Epithelial cell of prostate (primary cell): ENCODE measurements at places on chromosomes 12 and 14.

- DNase-seq = no peak
Measured at GRCh38 chr12:69274861-69275260, 35.5 kb downstream of the CPSF6 start.

- DNase-seq = peak; percentile 16
Measured at GRCh38 chr12:77685112-77685511, 145.6 kb upstream of the NAV3 start.

DNA sequence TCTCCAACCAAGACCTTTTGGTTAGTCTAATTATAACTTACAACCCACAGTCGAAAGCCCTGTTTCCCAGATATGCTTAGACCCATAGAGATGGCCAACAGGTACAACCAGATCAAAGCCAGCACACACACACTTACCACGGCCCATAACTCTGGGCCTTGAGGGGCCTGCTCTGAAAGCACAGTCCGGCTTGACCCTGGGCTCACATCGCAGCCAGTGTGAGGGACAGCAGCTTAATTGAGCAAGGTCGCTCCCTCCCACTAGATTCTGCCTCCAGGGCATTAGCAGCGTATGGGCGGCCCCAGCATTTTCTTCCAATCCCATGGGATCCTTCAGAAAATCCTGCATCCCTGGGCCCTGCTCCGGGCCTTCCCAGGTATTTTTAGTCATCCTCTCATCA, 157.4 kb upstream of the FKBP4 start:
- no peak for DNase-seq

GRCh38 chr12:67388331-67389138, 119.4 kb downstream of the CAND1 start:
- DNase-seq = no peak

GRCh38 chr12:77630344-77630743, 200.3 kb upstream of the NAV3 start:
- no peak for DNase-seq

DNA sequence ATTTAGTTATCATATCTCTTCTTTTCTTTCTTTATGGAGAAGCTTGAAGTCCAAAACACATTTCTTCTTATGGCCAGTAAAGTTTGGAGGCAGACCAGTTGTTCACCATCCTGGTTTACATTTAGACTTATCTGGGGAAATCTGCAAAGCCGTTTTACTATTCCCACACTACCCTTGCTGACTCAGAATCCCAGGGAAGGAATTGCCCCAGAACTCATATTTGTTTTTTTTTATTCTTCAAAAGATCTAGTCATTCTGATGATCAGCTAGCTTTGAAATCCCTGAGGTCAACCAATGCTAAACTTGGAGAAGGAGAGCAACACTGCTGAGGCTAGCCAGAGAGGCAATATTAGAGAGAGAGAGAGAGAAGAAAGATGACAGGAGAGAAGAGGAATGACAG, 12.3 kb upstream of the LMO3 start:
- DNase-seq = no peak

- no peak for DNase-seq
Measured at GRCh38 chr12:83985084-83985483, 927.5 kb downstream of the SLC6A15 start.

DNA sequence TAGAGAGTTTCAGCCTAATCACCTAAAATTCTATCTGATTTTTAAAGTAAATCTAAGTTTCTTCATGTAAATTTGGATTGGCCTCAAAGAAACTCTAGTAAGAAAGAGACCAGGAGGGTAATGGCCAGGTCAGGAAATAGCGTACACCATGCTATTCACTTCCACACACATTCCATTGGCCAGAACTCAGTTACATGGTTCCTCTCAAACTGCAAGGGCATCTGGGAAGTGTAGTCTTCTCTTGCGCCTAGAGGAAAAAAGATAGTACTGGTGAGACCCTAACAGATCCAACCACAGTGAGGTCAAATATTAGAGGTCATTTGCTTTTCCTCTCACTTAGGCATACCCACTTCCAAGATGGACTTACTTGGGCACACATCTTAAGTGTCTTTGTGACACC, 39.1 kb downstream of the MBIP start:
- no peak for DNase-seq

DNA sequence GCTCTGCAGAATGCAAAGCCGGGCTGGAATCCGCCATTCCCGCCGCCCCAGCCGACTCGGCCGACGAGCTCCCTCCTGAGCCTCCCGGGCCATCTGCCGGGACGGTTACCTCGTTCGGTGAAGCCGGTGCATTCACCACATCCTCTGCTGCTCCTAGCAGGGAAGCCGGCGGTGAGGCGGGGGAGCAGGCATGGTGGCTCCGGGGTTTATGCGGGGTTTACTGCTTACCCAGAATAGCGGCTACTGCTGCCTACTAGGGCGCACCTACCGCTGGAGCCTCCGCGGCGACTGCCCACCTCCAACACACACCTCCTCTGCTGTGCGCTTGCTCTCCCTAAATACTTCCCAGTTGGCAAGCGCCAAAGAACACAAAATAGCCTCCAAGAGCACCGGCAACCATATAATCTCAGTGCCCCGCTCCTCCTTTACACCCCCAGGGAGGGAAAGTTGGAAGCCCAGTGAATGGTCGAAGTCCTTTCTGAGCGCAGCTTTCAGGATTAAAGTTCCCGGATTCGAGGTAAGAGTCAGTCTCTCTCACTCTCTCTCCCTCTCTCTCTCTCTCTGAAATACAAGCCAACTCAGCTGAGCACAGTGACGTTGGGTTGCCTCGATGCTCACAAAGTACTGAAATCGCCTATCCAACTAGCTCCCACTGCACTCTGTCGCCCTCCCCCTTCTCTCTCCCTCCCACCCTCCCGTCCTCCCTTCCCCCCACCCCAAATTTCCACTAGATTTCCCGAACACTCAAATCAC, at the start of gene TBX5:
Gene TBX5 (minus strand): TSS at position 626 of the 753 bp plus-strand sequence. CDS start 2,246 bp downstream, outside the sequence.
- DNase-seq = no peak

DNA sequence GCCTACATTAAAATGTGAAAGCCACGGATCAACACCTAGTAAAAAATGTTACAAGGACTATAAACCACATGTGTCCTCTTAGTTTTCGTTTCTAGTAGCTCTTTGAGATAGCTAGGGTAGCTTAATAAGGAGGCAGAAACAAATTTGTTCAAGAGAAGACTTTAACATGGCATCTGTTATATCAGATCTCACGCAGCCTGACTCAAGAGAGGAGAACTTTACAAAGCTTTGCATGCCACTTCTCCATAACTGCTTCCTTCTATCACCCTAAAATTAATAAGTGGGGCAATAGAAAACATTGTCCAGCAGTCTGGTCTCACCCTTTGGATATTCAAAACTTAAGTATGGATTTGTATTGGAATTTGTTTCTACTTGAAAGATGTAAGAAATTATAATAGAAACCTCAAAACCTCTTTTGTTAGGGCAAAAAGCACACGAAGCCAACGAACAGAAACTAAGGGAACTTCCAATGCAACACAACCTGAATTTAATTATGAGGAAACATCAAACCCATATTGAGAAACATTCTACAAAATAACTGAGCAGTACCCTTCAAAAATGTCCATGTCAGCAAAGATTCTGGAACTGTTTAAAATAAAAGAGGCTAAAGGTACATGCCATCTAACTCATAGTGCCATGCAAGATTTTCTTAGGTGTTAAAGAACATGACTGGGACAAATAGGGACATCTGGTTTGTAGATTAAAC, 194.8 kb downstream of the LRIG3 start:
- DNase-seq = no peak

- DNase-seq = no peak
Measured at GRCh38 chr12:82299319-82300025, 58.7 kb downstream of the CCDC59 start.

GRCh38 chr14:27164139-27164538, 566.3 kb upstream of the NOVA1 start:
- DNase-seq = no peak

GRCh38 chr12:39028382-39028781, 123.0 kb upstream of the CPNE8 start:
- DNase-seq = no peak

DNA sequence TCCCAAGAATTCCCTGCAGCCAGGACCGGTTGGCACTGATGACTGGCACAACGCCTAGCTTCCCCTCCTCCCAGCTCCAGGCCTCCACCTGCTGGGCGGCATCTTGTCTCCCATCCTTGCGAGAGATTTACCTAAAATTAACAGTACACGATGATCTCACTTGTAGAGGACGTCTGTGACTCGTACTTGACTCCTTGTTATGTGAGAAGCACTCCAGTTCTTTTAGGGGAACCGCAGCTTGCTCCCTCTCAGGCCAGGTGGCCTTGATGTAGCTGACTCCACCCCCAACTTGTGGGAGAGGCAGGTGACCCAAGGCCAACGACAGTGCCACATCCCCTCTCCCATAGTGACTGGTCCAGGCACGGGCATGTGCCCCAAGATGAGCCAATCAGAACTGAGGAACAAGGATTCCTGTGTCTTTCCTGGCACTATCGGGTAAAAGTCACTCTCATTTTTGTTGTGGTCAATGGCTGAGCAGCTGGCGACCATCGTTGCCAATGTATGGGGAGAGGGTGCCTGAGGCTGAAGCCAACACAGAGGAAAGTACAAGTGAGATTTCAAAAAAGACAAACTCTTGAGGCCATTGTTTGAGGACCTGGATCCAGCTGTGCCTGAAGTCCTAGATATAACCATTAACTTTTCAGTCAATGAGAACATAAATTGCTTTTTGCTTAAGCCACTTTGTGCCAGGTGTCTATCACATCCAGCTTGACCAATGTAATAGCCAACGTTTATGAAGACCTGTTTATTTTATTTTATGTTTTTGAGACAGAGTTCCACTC, 208.7 kb downstream of the RBM19 start:
- DNase-seq = no peak

- DNase-seq = no peak
Measured at GRCh38 chr12:79441534-79441933, 249.2 kb downstream of the PAWR start.

GRCh38 chr12:109544955-109545531, 28.3 kb downstream of the MMAB start:
- DNase-seq = no peak

- no peak for DNase-seq
Measured at GRCh38 chr14:101008196-101008595, 104.7 kb upstream of the RTL1 start.

DNA sequence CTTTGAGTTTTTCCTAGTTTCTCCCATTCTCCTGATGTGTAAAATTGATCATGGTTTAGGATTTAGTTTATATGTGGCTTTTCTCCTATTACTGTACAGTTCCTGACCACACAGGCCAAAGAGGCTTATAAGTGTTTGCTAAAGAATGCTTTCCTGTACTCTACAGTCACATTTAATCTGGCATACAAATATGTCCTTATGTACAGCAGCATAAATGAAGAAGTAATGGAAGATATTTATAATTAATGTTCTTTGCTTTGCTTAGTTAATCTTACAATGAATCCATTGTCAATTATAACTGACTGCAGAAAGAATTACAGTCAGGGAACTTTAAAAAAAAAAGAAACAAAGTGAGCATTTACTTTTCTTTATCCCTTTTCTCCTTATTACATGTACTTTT, 293.9 kb downstream of the KCNC2 start:
- DNase-seq = no peak

- DNase-seq = no peak
Measured at GRCh38 chr14:97185186-97185585, 388.0 kb downstream of the VRK1 start.

- DNase-seq = no peak
Measured at GRCh38 chr12:124238886-124239285, 56.0 kb upstream of the RFLNA start.

DNA sequence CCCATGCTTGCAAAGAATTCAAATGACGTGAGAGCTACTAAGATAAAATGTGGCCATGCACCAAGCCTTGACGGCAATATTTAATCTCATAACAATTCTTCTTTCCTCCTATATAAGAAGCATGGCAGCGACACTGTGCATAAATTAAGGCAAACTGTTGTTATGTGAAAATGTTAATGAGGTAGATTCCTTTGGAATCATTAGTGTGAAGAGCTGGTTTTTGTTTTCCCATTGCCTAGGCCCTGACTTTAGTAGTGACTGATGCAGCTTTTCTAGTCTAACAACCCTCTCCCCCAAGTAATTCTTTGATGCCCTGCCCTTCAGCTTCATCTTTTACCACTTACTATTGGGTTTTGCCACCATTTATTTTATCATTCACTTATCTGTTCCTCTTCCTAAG, 10.6 kb upstream of the PSEN1 start:
- no peak for DNase-seq

- no peak for DNase-seq
Measured at GRCh38 chr14:95769976-95770375, 56.1 kb upstream of the TCL1A start.

- DNase-seq = no peak
Measured at GRCh38 chr14:78927261-78927660, 757.1 kb downstream of the NRXN3 start.

GRCh38 chr14:79467835-79468234, 743.5 kb downstream of the DIO2 start:
- DNase-seq = no peak

GRCh38 chr12:11795913-11796459, 146.5 kb downstream of the ETV6 start:
- peak; percentile 62 for DNase-seq

GRCh38 chr14:68820999-68821683, 28.3 kb upstream of the ZFP36L1 start:
- DNase-seq = no peak

DNA sequence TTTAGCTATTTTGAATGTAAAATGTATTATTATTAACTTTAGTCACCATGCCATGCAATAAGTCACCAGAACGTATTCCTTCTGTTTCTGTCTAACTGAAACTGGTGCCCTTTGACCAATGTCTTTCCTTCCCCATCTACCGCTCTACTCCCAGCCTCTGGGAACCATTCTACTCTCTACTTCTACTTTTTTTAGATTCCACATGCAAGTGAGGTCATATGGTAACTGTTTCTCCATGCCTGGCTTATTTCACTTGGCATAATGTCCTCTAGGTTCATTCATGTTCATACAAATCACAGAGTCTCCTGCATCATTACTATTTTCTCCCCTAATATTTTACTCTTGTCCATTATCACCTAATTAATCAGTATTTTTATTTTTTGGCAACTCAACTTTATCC, 160.1 kb downstream of the TMX1 start:
- DNase-seq = no peak

GRCh38 chr12:120693848-120694247, 6.9 kb downstream of the MLEC start:
- no peak for DNase-seq

DNA sequence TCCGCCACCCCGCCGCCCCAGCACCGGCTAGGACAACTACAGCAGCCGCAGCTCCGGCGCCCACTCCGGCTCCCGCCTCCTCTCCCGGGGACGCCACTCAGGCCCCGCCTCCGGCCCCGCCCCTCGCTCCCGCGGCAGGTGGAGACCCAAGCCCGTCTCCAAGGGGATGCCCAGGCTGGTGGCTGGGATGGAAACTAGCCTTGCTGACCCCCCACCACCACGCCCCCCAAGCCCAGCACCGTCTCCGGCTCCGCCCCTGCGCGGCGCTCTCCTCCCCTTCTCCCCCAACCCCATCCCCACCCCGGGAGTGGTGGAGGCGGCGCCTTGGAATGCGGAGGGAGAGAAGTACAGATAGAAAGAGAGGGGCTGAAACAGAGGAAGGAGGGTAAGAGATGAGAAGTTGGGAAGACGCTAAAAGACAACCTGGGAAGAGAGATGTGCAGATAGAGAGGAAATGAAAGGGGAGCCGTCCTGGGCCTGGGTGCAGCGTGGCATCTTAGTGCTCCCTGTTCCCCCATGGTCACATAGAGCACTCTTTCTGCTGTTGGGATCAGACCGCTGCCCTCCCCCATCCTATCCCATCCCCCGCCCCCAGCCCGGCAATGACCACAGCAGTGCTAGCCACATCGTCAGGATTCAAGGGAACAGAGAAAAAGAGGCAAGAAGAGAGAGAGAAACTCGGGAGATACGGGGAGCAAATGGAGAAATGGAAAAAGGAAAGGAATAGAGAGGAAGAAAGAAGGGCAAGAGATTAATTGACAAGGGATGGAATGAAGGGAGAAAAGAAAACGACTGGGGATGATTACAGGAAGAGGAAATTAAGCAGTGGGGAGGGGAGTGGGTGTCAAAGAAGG, at the start of gene ITGA7:
Gene ITGA7 (minus strand): TSS at position 64 of the 854 bp plus-strand sequence. CDS start 222 bp downstream, outside the sequence.
- DNase-seq = no peak
